Dorsolateral prefrontal cortex (tissue), 122 donors: ENCODE measurements at places on chromosomes 6 and 20.

GRCh38 chr6:88708197-88708744 lies 255.1 kb downstream of the RNGTT start:
- no peak for DNase-seq

GRCh38 chr6:1686117-1687098 lies 76.7 kb downstream of the FOXC1 start:
- DNase-seq, result no peak

DNA sequence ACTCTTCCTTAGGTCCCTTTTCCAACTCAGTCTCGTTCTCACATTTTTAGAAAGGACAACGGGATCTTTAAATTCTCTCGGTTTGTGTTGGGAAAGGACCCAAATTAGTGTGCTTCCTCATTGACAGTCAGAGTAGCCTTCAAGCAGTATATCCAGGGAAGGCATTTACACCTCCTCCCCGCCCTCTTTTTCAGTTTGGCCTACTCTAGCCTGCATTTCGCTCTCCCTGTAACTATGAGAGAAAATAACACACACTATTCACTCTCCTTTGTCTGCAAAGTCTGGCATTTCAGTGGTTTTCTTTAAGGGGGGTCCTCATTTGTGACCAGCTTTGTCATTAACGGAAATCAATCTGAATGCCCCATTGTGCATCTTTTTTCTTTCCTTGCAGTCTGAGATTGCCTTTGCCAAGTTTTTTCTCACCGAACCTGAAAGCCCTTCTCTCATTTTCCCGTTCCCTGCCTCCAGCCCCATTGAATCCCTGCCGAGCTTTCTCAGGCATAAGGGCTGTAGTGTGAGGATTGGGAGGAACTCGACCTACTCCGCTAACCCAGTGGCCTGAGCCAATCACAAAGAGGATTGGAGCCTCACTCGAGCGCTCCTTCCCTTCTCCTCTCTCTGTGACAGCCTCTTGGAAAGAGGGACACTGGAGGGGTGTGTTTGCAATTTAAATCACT lies 393 bp upstream of the FABP7 start:
- DNase-seq, result peak; percentile 64

GRCh38 chr6:111866857-111867256 lies 6.4 kb downstream of the FYN start:
- DNase-seq, result no peak

DNA sequence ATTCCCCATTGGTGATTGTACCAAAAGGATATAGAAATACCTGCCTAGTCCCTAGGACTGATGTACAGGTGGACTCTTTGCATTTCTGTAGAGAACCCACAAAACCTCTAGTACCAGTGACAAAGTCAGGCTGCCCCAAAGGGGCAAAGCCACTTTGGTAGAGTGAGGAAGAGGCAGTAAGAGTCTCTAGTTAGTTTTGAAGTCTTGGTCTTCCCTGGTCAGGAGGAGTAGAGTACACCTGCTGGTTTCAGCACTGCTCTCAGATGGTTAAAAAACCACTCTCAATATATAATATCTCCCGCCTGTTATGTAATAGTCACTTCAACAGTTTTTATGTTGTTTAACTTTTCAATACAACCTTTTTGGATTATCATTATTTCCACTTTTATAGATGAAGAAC lies 344.9 kb downstream of the CDKAL1 start:
- no peak for DNase-seq

- DNase-seq, result no peak
These were observed 9.2 kb downstream of the NRN1 start for GRCh38 chr6:5997420-5997987.

GRCh38 chr6:28424163-28424562 lies 19.1 kb downstream of the ZSCAN23 start:
- no peak for DNase-seq

DNA sequence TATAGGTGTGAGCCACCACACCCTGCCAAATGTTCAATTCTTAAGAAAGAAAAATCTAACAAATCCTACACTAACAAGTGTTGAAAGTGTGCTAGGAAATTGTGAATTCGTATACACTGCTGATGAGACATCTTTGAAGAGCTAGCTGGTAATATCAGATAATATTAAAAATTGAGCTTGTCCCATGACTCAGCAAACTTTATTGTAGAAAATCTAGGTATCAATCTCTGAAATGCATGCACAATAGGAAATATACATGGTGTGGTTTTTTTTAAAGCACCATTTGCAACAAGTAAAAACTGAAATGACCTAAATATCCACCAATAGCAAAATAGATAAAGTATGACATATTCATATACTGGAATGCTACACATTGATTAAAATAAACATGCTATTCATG lies 110.1 kb upstream of the NXT1 start:
- DNase-seq, result no peak

DNA sequence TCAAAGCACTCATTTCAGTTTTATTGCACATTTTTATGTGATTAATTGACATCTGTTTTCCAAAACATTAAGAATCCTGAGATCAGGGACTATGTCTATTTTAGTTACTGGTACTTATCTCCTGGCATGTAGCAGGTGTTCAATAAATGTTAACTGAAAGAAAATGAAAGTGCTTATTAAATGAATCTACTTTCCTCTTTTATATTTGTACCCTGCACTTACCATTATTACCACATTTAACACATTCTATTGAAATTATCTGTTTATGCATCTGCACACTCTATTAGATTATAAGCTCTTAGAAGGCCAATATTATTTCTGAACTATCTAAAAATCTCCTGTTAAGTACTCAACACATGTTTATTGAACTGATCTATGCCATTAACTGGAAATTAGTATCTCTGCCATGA lies 131.9 kb downstream of the EPM2A start:
- DNase-seq, result no peak

DNA sequence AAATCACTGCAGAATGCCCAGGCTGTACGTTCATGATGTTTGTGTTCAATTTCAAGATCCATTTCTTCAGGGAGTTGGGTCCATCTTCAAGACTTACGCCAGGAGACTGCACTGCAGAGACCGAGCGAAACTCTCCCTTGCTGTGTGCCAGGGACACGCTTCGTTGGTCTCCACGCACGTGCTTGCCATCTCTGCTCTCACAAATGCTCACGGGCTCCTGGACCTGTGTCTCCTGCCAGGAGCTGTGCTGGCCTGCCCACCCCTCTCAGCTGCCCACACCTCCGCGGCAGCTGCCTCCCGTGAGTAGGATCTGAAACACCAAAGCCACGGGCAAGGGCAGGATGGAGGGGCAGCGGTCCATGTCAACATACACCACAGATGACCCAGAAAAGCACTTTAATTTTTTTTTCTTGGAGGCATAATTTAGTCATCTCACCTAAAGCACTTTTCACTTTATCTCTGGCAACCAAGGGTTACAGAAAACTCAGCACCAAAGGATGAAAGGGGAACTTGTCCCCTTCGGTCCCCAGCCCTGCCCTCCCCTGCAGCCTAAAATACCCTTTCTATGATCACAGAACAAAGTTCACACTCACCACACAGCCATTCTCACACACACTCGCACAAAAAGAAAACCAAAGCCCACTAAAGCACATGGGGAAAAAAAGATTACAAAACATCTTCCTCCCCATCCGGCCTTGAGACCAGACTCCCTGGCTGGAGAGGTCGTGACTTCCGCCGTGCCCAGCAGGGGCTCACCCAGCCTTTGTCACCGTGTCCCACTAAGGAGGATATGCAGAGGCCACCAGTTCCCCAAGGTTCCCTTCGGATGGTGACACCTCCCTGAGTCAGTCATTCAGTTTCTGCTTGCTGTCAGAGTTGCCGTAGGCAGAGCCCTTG lies 137.9 kb downstream of the AGPAT4 start:
- no peak for DNase-seq

DNA sequence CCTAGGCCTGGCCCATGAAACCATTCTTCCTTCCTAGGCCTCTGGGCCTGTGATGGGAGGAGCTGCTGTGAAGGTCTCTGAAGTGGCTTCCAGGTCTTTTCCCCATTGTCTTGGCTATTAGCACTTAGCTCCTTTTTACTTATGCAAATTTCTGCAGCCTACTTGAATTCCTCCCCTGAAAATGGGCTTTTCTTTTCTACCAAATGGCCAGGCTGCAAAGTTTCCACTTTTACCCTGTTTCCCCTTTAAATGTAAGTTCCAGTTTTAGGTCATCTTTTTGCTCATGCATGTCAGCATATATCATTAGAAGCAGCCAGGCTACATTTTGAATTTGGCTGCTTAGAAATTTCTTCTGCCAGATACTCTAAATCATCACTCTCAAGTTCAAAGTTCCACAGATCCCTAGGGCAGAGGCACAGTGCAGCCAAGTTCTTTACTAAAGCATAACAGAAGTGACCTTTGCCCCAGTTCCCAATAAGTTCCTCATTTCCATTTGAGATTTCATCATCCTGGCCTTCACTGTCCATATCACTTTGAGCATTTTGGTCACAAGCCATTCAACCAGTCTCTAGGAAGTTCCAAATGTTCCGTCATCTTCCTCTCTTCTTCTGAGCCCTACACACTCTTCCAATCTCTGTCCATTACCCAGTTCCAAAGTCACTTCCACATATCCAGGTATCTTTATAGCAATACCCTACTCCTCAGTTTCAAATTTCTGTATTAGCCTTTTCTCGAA lies 71.9 kb downstream of the TBC1D7 start:
- DNase-seq, result no peak

DNA sequence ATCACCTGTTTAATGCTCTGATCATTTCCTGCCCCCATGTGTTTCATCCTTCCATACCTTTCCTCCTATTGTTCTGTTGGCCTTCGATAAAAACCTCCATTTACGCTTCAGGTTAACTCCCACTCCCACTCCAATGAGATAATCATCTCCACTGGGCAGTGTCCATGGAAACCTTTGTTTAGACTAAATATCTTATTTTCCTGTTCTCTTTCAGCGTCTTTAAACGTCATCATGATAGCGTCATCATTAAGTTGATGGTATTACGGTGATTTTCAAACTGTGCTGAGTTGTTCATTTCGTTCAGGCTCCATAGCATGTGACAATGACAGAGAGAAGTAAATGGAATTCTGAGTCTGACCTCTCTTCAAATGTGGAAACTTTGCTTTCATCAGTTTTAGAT lies 970.5 kb upstream of the SLC35B3 start:
- no peak for DNase-seq

- no peak for DNase-seq
These were observed 198.5 kb upstream of the RSPO3 start for GRCh38 chr6:126919947-126920346.

DNA sequence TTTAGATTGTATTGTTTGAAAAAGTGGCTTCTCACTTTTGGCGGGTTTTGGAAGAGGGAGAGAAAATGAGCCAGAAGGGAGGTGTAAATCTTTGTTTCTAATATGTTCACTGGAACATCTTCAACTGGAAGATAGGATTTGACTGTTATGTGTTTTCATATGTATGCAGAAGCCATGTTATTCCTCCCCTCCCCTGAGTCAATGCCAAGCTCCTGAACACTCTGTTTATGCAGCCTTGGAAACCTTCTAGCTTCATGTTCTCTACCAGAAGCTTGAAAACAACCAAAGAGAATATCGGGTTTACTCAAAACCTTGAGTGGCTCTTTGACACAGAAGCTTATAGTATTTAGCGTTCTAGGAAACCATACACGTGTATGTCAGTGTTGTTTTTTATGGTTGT lies 279.1 kb downstream of the PRL start:
- DNase-seq, result no peak

DNA sequence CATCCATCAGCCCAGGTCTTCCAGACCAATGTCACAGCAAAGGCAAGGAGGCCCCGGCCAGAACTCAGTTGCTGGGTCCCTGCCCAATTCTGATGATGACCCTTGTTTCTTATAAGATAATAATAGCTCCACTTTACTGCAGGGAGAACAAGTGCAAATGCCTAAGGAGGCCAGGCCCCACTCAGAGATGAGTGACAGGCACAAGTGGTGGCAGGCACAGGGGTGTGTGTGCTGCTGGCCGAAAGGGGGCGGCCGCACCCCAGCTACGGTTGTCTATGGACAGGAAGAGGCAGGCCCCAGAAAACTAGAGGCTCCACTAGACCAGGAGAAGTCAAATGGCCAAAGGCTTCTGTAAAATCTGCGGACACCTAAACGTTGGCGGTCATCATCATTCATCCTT lies 28.6 kb downstream of the GNAS-AS1 start:
- DNase-seq, result no peak

GRCh38 chr20:2911200-2911599 lies 37.9 kb downstream of the PTPRA start:
- DNase-seq, result no peak

DNA sequence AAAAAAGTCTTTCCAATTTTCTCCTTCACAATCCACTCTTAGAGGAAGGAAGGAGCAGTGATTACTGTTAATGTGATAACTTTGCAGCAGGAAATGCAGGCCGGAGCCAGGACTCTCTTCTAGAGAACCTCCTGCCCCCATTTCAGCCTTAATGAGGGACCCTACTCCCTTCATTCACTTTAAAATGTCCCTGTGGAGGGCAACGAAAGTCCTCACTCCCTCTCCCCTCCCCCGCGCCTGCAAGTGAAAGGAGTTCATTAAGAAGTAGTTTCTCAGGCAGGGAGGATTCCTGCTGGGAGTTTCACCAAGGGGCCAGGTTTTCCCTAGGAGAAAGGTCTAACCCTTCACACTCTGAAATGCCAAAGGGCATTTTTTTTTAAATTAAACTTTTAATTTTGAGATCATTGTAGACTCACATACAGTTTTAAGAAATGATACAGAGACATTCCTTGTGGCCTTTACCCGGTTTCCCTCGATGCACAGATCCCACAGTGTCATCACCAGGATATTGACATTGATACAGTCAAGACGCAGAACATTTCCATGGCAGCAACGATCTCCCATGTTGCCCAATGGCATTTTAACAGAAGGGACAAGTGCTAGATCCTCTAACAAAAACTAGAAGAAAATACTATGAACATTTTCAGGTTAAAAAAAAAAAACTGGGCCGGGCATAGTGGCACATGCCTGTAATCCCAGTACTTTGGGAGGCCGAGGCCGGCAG lies 6.8 kb upstream of the COMMD7 start:
- no peak for DNase-seq

- peak; percentile 4 for DNase-seq
These were observed 14.2 kb downstream of the SLC23A2 start for GRCh38 chr20:4987130-4987529.

DNA sequence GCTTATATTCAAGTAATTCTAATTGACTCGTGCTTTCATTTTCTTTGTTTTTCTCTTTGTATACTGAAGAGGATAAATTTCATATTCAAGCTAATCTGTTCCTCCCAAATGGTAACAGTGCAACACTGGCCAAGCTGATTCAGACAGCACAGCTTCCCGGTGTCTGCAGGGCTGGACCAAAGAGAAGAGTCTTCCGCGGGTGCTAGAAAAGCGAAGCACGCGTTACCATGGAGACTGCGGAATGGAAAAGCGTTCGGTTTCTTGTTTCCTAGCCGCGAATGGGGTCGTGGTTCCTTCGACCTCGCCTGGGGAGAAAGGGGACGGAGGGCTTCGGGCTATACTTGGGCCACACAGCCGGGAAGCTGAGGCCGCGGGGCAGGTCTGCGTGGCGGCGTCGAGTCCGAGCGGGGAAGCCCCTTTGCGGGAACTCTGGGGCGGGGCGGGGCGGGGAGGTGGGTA lies 6.2 kb upstream of the ZNF311 start:
- DNase-seq, result peak; percentile 22

DNA sequence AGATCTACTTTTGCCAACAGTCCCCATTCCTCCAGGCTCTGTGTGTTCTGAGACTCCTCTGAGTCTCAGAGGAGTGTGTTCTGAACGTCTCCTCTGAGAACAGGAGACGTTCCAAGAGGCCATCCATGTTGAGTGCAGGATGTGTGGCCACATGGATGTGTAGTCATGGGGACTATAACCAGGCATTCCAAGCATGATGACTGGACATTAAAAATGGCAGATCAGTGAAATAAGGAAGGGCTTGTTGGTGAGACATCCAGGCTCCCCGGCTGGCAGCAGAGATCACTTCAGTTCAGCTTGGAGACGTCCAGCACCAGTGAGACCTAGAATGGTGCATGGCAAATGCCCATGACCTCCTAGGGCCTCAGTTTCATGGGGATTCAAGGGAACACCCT lies 34.3 kb upstream of the POU5F1 start:
- no peak for DNase-seq

GRCh38 chr6:1619098-1619672 lies 9.5 kb downstream of the FOXC1 start:
- DNase-seq, result no peak
